ENCODE measurements at places on chromosomes 5 and 9.

- DNase-seq, result no peak
Observed at GRCh38 chr9:124004593-124004992, 7.0 kb upstream of the LHX2 start.

GRCh38 chr5:130555429-130555828 lies 609.6 kb downstream of the HINT1 start:
- DNase-seq, result no peak

- DNase-seq, result no peak
Observed at GRCh38 chr5:180299526-180299925, 7.6 kb upstream of the MAPK9 start.

DNA sequence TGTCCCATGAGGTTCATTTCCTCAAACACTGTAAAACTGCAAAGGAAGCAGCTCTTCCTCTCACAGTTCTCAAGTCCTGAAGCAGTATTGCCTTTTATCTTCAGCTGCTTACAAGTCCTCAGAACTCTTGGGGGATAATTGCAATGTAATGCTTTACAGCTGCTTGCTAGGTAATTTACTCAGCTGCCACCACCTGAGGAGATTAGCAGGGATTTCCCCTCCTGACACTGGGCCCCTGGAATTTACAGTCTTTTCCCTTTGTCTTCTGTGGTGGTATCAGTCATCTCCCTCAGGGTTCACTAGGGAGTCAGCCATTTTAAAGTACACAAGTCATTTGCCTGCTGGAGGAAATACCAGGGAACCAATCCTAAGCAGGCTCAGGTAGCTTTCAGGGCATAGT lies 754.3 kb upstream of the GRAMD2B start:
- DNase-seq, result no peak

DNA sequence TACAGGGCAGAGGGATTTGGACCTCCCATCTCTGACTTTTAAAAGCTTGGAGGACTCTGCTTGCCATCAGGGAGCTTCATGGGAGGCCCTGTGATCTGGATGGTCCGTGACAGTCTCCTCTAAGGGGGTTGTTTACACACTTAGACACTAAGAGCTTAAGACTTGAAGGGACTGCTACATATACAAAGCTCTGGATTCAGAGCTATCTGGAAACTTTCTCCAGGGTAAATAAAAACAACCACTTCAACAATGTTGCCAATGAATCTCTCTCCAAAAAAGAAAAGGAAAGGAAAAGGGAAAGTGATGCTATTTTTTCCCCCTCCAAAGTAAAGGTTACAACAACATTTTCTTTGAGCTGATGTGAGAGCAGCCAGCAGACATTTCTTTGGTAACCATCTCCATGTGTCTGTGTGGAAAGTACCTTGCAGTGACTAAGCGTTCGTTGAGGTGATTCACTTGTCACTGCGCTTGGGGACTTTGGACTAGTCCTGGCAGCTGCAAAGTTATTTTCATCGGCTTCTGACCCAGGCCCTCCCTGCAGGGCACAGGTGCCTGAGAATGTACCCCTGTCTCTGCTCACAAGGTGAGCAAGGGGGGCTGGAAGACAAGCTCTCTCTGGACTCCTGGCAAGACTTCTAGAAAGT lies 262.1 kb upstream of the KLF4 start:
- DNase-seq, result no peak

GRCh38 chr5:176542596-176543427 lies 5.6 kb upstream of the RNF44 start:
- no peak for DNase-seq

GRCh38 chr5:151238303-151238741 lies 14.4 kb upstream of the CCDC69 start:
- DNase-seq, result no peak

GRCh38 chr5:179188636-179189035 lies 128.5 kb downstream of the ZNF354C start:
- no peak for DNase-seq

GRCh38 chr5:175856408-175857100 lies 14.8 kb upstream of the CPLX2 start:
- no peak for DNase-seq

- DNase-seq, result no peak
Observed at GRCh38 chr9:101566904-101567724, 27.7 kb downstream of the PPP3R2 start.

GRCh38 chr5:139061856-139062255 lies 136.3 kb downstream of the SIL1 start:
- DNase-seq, result peak; percentile 10

GRCh38 chr5:171272996-171273970 lies 35.8 kb upstream of the TLX3 start:
- DNase-seq, result no peak

DNA sequence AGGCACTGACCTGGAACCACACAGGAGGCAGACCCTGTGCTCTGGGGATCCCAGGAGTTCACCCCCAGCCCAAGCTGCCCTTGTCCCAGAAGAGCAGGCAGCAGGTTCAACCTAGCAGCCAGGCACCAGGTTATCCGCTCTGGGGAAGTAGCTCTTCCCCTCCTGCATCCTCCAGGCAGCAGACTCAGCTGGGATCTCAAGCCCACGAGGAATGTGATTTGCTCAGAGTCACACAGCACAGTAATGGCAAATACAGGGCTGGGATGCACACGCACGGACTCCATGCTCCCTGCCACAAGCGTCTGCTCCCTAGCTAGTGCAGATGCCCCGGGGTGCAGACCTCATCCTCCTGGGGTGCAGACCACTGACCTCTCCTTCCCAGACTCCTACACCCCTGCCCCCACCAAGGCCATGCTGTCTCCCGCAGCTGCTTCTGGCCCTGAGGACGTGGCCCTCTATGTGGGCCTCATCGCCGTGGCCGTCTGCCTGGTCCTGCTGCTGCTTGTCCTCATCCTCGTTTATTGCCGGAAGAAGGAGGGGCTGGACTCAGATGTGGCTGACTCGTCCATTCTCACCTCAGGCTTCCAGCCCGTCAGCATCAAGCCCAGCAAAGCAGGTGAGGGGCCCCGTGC lies 25.5 kb downstream of the HK3 start:
- DNase-seq, result peak; percentile 40

DNA sequence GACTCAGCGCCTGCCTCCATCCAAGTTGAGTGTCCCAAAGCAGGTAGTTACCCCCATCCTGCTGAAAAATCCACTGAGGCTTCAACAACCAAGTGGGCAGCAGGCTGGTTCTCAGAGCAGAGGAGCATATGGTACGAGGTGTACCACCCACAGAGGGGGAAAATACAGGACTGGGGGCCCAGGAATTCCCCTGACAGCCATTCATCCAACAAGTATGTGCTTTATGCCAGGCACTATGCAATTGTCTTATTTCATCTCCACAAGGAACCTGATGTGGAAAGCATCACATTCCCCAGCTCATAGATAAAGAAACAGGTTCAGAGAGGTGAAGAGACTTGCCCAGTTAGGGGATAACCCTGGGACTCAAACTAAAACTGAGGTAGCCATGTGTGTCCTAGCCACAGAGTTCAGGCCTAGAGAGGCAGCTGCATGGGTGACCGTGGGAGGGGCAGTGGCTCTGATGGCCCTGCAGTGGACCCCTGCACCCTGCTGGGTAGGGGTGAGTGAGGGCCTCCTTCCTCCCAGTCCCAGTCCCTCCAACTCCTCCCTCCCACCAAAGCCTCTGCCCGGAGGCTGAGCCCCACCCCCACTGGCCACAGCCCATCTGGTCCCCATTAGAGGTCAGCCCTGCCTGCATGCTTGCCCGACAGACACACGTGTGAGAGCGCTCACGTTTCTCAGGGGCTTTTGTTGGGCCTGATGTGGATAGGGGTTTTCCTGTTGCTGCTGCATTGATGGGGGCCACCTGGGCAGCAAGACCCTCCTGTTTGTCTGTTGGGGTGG lies 11.5 kb downstream of the PDLIM4 start:
- no peak for DNase-seq

DNA sequence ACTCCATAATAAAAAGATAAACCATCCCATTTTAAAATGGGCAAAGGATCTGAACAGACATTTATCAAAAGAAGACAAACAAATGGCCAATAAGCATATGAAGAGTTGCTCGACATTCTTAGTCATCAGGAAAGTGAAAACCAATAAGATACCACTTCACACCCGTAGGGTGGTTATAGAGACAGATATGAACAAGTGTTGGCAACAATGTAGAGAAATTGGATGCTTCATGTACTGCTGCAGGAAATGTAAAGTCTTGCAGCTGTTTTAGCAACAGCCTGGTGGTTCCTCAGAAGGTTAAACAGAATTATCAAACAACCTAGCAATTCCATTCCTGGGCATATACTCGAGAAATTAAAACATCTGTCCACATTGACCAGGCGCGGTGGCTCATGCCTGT lies 42.5 kb downstream of the GTF3C4 start:
- DNase-seq, result no peak

DNA sequence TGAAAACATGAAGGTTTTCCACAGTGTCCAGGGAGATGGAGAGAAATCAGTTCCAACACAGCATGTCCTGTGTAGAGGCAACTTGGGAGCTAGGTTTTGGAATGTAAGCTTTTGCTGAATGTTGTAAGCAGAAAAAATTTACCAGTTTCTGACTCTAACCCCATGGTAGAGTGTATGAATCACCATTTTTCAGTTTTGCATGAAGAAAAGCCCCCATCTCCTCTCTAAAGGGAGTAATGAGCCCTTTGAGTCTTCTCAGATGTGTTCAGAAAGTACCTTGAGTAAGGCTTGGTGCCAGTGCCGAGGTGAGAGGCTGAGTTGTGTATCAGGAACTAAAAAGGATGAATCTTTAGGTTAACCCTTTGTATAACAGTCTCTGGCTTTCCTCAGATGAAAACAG lies 96.2 kb downstream of the ADRB2 start:
- DNase-seq, result no peak
